ENCODE measurements at places on chromosomes 13 and 19.

GRCh38 chr13:112877976-112878955, 90.7 kb upstream of the MCF2L start:
- no peak for DNase-seq

GRCh38 chr13:107649079-107649478, 566.3 kb downstream of the LIG4 start:
- DNase-seq, result no peak

- no peak for DNase-seq
These were observed 43.8 kb downstream of the COG6 start for GRCh38 chr13:39699274-39699673.

GRCh38 chr13:51050021-51050830, 60.8 kb downstream of the C13orf42 start:
- DNase-seq, result no peak

DNA sequence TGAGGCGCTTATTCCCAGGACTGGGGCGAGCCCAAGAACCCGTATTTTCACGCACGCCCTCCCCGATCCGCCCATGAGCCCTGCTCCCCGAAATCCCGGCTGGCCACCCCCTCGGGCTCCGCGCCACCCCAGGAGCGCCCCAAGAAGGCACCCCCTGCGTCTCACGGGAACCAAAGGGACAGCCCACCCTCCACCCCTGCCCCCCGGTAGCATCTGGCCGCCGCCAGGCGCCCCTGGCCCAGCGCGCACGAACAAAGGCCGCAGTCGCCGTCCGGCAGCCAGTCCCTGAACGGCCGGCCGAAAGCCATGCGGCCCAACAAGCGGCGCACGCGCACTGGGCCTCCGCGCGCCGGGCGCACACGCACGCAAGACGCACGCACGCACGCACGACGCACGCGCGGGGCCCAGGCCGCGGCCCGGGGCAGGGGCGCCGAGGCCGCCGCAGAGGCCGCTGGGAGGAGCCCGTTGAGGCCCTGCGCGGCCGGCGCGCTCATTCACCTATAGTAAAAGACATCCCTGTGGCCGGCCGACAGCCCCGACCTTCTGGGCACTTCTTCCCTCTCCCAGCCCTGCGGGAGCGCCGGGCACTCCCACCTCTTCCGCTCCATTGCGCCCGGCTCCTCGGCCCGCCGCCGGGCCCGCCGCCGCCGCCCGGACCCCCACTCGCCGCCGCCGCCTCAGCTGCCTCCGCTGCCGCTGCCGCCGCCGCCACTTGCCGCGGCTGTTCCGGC, 476 bp downstream of the MBD3 start:
- DNase-seq, result peak; percentile 19

DNA sequence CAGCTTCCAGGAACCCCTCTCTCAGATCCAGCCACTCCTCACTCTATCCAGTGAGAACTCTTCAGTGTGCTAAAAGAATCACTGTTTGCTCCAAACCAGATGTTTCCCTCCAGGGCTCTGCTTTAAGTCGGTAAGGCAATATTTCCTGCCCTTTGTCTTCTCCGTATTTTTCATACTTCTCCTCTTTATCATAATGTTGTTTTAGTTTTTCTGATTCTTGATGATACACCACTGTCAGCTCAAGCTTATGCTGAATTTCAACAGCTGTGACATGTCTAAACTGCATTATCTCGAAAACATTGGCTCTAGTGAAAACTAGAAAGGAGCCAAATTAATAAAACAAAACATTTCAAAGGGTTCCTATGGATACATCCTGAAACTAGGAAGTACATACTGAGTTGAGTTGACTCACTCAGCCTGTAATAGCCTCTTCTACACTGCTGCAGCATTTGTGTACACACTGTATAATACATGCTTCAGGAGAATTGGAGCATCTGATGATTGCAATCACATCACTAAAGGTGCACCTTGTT, 39.8 kb downstream of the GPR180 start:
- no peak for DNase-seq

DNA sequence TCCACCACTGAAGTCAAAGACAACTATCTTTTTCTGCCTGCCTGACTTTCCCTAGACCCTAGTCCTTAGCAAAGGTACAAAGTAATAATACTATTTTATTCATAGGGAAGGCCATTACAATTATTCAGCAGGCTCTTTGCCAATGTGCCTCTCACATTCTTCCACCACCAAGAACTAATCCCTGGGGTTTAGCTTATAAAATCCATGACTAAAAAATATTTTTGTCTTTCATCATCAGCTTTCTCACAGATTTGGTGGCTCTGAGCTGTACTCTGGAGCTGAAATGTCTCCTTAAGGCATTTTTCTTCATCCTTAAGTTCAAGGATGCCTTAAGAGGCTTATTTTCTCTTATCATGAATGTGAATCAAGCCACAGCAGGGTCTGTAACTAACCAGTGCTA, 96.1 kb downstream of the OXGR1 start:
- DNase-seq, result no peak

DNA sequence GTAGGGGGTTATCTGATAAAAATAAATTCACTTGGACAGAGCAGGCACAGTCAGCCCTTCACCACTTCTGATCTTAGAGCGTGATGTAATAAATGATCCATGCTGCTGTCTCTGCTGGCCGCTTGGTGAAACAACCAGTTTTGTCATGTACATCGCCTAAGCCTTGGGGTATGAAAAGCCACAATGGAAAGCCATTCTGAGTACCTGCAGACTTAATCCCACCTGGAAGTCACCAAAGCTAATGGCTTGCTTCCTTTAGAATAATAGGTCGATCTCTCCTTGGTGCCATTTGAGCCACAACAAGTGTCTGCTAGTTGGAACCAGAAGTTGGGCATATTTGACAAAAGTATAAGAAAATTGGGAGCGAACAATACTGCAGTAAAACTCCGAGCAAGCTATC, 1649.7 kb upstream of the SPRY2 start:
- DNase-seq, result no peak

- DNase-seq, result no peak
These were observed 6.6 kb downstream of the ISOC2 start for GRCh38 chr19:55454787-55455243.

DNA sequence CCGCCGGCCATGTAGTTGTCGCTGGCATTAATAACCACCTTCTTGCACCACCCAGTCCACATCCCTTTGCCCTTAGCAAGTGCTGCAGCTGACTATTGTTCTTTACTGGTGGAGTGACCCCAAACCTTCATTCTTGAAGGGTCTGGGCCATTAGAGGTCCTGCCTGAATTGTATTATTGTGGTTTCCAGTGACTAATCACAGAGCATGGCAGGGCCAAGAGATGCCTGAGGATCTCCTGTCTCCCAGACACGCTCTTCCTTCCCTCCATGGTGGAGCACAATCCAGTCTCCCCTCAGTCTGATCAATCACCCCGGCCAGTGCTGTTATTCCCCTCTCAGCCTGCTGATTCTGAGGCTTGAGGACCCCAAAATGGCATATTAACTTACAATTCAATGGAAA, 39.0 kb downstream of the C1QTNF9 start:
- no peak for DNase-seq

- DNase-seq, result peak; percentile 31
These were observed 3.4 kb upstream of the PRAM1 start for GRCh38 chr19:8505680-8506401.

DNA sequence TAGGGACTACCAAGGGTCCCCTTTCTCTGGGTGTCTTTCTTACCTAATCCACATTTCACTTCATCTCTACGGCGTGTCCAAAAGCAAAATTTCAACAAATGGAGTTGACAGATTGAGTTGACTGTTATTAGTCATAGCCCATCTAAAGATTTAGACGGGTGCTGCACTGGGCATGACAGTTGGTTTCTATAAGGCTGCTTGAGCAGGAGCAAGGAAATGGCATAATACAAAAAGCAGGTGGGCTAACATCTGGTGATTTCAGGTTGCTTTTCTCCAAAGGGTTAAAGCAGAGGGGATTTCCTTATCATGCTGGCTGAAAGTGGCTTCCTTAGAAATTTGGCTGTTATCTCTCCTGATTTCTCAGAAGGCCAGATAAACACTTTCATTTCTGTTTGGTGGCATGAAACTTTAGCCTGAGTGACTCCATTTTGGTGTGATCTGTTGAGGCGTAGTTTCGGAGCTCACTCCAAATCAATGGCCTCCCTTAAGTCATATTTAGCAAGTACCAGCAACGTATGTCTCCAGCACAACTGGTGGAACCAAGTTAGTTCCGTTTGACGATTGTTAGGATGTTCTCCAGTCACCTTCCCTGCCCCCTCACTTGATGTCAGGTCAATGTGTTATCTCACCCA, 440.4 kb downstream of the FGF9 start:
- DNase-seq, result no peak

GRCh38 chr13:45932676-45933075, 81.1 kb upstream of the SIAH3 start:
- no peak for DNase-seq

- DNase-seq, result no peak
These were observed 130.3 kb upstream of the SERP2 start for GRCh38 chr13:44243198-44243857.

DNA sequence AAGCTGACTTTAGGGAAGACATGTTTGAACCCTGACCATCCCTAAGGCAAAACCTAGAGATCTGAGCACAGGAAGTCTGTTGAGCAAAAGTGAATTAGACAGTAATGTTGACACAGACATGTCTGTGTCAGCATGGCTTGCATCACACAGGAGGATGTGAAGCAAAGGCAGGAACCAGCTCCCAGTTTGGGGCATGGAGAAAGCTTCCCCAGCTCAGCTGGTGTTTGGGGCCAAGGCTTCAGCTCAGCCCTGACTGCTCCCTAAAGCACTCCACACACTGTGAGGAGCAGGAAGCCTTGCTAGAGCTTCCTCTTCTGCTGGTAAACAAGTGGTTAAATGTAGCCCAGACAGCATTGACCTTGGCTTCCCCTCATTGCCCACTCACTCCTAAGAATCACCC, 153.8 kb upstream of the UBL3 start:
- no peak for DNase-seq

- no peak for DNase-seq
These were observed 329.9 kb downstream of the FOXO1 start for GRCh38 chr13:40336228-40337221.

DNA sequence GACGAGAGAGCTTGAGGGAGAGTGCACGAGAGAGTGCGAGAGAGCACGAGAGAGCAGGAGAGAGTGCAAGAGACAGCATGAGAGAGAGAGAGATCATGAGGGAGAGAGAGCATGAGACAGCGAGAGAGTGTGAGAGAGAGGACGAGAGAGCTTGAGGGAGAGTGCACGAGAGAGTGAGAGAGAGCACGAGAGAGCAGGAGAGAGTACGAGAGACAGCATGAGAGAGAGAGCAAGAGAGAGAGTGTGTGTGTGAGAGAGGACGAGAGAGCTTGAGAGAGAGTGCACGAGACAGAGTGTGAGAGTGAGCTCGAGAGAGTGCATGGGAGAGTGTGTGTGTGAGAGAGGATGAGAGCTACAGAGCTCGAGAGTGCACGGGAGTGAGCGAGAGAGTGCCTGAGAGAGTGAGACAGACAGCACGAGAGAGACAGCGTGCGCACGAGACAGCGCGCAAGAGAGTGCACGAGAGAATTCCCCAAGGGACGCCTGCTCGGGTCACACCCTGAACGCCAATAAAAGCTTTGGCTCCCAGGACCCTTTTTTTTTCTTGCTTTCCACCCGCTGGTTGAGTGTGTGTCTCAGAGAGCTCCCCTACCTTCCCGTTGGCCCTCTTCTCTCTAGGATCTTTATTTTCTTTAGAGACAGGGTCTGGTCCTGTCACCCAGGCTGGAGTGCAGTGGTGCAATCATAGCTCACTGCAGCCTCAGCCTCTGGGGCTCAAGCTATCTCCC, 3.7 kb downstream of the CD70 start:
- DNase-seq, result no peak

DNA sequence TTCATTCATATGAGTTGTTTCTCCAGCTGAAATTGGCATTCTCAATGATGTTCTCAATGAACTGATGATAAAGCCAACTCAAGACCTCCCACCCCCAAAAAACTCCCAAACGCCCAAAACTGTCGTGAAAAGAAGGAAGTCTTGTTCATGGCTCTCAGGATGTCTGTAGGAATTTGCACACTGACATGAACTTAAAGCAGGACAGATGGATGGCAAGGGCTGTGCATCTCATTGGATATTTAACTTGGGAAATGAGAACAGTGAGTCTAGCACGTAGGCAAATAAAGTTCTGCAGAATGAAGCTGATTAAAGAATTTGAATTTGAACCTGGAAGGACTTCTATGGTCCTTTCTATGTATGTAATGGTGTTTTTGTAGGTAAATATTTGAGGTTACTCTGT, 305.7 kb downstream of the SHISA2 start:
- no peak for DNase-seq

DNA sequence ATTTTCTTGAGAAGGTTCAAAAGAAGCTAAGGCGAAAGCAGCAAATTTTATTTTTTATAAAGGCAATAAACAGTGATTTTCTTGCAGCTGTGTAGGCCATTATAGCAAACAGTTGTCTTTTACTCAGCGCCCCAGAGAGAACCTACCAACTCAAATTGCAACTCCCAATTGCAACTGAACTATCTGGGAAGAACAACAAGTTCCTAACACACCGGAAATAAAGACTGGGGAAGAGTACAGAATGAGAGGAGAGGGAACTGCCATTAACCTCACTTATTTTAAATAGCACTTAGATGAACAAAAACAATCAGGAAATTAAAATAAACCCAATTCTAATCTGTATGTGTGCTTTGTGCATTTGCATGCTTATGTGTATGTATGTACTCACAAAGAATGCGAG, 171.1 kb downstream of the KCTD12 start:
- DNase-seq, result no peak

DNA sequence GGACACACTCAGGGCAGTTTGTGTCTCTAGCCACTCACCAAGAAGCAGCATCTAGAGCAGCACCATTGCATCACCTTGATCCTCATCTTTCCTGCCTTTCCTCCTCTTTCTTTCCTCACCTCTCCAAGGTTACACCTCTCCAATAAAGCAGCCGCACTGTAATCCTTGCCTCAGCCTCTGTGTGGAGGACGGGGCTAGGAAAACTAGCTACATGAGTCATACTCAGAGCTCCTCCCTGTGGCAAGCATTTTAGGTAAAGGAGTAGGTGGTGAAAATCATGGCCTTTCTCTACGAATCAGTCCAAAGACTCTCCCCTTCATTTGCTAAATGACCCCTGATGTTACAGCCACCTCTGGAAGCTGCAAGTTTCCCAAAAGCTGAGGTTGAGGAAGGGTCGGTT, 108.9 kb downstream of the DNAJC15 start:
- no peak for DNase-seq

DNA sequence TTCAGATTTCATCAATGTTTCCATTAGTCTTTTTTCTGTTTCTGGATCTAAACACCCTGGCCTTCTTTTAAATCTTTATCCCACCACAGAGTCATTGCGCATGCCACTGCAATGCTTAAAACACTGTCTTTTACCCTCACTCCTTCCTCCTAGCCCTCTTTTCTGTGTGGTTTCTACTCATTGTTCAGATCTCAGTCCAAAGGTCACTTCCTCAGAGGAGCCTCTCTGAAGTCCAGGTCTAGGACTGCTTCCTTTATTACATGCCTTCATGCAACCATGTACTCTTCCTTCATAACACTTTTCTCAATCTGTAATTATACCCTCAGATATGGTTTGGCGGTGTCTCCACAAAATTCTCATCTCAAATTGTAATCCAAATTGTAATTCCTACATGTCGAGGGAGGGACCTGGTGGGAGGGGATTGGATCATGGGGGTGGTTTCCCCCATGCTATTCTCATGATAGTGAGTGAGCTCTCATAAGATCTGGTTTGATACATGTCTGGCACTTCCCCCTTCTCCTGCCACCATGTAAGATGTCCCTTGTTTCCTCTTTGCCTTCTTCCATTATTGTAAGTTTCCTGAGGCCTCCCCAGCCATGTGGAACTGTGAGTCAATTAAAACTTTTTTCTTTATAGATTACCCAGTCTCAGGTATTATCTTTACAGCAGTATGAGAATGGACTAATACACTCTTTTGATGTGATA, 808.9 kb downstream of the DIAPH3 start:
- no peak for DNase-seq

All from thoracic aorta (tissue), 2 donors.